ENCODE measurements at places on chromosomes 2 and 18.

DNA sequence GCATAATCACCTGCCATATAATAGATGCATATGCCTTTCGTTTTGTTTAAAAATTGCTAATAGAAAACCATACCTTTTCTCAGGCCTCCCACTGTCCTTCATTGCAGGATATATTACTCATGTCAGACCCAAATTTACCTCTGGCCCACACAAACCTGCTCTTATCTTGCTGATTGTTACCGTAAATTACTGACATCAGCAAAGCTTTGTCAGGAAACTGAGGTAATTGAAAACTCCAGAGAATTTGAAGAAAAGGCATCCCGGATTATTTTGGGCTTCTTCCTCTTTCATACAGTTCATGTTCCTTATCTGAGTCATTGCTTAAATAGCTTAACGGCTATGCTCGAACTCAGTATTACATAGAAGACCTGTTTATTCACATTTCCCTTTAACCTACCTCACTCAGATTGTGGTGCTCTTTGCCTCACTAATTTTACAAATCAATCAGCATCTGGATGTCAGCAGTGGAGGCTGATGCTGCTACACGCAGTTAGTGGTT, 145.7 kb downstream of the ZEB2 start:
- DNase-seq, result no peak

GRCh38 chr2:147449323-147449991, 395.4 kb upstream of the ACVR2A start:
- DNase-seq, result no peak

GRCh38 chr2:158457092-158457825, 507 bp downstream of the PKP4 start:
- DNase-seq, result peak; percentile 46

- DNase-seq, result no peak
Measured at GRCh38 chr2:105546628-105546974, 147.8 kb upstream of the FHL2 start.

DNA sequence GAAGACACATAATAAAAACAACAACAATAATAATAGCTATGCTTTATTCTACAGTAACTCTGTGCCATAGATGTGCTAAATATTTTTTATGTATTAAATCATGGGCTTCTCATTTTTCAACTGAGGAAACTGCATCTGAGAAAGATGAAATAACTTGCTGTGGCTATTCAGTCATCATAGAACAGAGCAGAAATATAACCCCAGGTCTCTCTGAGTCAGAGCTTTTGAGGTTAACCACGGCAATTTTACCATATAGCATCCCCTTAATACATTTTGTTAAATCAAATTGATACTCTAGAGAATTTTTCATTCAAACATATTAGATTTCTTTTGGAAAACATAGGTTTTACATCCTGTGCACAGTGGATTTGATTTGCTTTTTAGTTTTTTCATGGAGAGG, 586.6 kb upstream of the KLHL29 start:
- DNase-seq, result no peak

DNA sequence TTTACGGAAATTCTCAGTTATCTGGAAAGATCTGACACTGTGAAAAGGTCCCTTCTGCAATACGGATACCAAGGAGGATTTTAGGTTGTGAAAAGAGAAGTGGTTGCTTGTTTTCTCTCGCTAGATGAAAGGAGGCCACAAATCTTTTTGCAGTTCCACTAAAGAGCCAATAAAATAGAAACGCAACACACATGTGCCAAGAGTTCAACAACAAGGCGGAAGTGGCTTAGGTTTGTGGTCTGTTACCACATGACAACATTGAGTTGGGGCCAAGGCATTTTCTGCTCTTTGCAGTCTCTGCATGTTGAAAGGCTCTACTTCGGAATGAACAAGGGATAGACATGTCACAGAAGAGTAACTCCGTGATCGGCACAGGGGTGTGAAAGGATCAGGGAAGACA, 115.7 kb upstream of the OSR1 start:
- DNase-seq, result no peak

- DNase-seq, result no peak
Measured at GRCh38 chr2:233280114-233280693, 27.4 kb upstream of the SAG start.

Measured in NCI-H446 (cell line).